NCI-H748 treated with DMSO at 0.1 percent for 48 hours (cell line): ENCODE measurements at places on chromosomes 7 and 10.
A peak's percentile ranks its signal among the peaks of the same experiment; 100 is the strongest.

DNA sequence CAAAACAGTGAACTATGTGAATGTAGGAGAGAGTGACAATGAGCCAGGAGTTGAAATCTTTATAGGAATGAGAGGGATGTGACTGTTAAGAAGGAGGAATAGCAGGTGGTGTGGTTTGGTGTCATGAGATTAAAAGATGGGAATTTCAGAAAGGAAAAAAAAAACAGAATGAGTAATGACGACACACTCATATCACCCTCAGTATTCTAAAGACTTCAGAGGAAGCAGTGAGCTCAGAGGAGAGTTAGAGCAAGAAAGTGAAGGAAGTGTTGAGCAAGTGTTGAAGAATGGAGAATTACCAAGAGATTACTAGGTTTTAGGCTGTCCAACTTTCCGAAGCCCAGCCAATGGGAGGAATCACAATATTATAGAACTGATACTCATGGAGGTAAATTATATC is 220.5 kb upstream of the HGF start:
- DNase-seq: no peak

DNA sequence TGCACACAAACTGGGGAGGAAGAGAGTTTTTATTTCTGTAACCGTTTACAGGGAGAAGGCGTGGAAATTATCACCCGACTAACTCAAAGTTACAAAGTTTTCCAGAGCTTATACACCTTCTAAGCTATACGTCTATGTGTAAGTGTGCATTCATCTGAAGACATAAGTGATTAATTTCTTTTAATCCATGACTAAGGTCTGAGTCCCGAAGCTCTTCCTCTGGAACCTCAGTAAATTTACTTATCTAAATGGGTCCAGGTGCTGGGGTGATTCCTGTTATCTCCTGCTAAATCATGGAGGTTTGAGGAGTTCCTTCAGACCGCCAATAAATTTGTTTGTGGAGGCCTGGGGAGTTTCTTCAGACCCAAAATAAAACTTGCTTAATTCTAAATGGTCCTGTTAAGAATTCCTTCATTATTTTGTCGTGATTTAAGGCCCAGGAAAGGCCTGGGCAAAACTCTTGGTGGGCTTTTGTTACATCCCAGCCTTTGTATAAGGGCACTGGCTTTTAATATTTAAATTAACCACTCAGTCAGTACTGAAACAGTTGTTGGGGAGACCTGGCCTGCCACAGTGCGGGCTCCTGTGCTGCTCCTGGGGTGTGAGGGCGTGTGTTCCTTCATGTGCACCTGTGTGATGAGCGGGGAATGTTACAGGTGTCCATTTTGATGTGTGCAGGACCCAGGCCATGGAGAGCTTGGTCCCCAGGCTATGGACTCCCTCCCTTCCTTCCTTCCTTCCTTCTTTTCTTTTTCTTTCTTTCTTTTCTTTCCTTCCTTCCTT is 5.8 kb upstream of the METTL27 start:
- no peak for DNase-seq

DNA sequence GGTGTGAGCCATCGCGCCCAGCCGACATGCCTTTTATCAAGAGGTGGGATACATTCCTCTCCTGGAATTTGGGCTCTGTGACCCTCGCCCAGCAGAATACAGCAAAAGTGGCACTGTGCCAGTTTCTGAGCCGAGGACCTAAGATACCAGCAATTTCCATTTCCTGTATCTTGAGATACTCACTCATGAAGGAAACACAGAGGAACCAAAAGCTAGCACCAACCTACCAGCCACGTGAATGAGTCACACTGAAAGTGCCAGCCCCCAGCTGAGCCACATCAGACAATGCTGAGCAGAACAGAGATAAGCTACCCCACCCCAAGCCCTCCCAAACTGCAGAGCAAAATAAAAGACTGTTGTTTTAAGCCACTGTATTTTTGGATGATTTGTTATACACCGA is 56.3 kb downstream of the CACUL1 start:
- no peak for DNase-seq

DNA sequence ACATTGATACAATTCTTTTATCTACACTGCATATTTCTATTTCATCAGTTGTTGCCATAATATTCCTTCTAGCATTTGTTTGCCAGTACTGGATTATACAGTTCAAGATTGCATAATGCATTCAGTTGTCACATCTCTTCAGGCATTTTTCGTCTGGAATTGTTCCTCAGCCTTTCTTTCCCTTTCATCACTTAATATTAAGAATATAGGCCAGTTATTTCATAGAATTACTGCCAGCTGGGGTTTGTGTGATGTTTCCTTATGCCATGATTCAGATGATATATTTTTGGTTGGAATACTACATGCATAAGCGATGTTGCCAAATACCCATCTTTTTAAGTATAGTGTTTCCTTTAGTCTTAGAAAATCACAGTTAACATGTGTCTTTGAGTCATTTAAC is 20.8 kb downstream of the KIFBP start:
- DNase-seq: no peak

DNA sequence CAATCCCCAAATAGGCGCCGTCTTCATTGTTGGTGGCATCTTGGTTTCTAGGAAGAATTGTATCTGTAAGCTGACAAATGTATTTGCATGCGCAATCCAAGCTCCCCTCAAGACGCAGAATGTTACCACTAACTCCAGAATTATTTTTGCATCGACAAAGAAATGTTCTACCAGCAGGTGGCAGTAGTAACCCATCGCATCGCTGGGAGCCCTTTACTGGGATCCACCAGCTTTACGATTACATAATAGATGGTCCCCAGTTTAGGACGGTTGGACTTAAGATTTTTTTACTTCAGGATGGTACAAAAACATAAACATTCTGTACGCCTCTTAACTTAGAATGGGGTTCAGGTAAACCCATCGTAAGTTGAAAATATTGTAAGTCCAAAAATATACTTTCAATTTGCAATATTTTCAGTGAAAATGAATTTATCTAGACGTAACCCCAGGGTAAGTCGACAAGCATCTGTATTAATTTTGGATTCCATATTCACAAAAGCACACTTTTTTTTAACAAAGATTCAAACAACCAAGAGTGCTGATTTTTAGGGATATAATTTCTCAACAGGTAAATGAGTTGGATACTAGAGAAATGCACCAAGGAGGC is 114.0 kb upstream of the COBL start:
- peak; percentile 75 for DNase-seq

- DNase-seq: no peak
These were observed 277.6 kb downstream of the REEP3 start for GRCh38 chr10:63798599-63799498.

- no peak for DNase-seq
These were observed 65.0 kb downstream of the PRKCQ start for GRCh38 chr10:6514844-6515780.

DNA sequence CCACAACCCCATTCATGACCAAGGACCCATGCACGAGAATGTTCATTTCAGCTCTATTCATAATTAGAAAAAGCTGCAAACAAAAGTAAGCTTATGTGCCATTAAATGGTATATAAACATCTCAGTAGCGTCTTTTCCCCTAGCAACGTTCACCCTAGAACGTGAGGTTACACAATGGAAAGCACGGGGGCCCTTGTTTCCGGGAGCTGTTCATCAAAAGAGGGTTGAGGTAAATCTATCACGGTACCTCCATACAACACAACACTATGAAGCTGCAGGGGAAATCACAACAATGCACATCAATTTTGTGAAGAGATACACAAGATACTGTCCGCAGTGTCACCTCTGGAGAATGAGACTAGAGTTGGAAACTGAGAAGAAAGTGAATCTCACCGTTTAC is 80.9 kb upstream of the DDC start:
- DNase-seq: no peak

DNA sequence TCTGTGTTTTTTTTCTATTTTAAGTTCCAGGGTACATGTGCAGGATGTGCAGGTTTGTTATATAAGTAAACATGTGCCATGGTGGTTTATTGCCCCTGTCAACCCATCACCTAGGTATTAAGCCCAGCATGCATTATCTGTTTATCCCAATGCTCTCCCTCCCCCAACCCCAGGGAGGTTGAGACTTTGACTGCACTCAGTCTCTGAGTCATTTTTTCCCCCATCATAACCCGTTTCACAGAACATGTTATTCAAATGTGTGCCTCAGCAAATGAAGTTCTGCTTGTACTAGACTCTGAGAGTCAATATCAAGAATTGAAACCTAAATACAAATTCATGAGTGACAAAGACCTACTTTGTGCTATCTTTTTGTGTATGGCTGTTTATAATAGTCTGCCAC is 70.0 kb upstream of the CYP26C1 start:
- no peak for DNase-seq

DNA sequence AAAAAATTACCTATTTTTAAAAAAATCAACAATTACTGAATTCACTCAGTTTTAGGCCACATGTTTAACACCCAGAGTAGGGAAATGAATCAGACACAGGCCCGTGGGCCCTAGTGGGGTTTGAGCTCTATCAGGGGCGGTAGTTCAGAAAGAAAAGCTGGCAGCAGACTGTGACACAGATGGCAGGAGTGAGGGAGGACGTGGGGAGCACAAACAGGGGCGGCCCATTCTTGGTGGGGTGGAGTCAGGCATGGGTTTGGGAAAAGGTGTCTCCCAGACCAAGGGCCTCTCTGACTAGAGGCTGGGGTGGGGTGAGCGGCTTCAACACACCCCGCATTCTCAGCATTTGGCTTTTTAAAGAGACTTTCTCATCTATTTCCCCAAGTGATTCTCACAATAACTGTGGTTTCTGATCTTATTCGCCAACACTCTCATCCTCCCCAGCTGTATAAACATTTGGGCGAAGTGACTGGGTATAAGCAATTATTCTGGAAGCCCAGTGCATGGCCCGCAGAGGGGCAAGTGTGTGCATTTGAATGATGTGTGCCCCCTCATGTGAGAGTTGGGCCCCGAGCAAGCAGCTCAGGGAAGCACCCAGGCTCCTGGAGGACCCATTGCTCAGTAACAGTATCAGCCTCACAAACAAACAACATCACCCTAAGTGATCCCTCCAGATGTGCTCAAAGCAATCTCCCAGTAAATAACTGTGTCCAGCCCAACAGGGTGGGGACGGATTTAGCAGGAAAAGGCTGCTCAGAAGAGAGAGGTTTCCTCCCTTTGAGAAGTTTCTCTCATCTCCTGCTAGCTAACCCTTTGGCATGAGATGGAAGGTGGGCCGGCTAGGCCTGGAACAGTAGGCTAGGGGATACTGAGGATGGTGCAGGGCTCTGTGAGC is 437.6 kb upstream of the ZMIZ1 start:
- DNase-seq: no peak

DNA sequence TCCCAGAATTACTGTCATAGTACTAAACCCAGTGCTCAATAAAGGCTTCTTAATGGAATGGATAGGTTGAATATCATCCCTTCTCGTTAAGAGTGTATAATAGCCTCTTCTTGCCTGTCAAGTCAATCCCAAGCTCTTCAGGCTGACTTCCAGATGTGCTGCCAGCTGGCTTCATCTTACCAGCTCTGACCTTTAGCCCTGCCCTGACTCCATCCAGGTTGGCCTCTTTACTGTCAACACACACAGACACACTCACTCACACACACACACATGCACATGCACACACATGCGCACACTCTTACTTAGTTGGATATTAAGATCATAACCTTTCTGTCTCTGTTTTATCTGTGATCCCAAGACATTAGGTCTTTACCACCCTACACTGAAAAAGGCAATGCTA is 49.1 kb downstream of the ASB4 start:
- DNase-seq: no peak

DNA sequence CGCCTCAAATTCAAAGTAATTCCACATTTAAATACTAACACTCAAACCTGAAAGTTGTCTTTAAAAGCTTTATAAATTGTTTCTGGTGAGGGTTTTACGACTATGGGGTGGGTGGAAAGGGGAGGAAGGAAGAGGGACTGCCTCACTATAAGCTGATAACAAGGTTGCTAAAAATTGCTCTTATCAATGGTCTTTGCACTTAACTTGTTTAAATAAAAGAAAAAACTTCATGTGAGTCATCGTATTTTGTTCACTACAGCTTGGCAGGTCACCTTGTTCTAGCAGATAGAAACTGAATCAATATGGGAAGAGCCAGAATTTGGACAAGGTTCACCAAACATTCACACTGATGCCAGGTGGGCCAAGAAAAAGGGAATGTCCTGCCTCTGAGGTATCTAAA is 129.2 kb downstream of the TES start:
- no peak for DNase-seq

- DNase-seq: no peak
These were observed 158.9 kb upstream of the SP4 start for GRCh38 chr7:21269021-21269420.

DNA sequence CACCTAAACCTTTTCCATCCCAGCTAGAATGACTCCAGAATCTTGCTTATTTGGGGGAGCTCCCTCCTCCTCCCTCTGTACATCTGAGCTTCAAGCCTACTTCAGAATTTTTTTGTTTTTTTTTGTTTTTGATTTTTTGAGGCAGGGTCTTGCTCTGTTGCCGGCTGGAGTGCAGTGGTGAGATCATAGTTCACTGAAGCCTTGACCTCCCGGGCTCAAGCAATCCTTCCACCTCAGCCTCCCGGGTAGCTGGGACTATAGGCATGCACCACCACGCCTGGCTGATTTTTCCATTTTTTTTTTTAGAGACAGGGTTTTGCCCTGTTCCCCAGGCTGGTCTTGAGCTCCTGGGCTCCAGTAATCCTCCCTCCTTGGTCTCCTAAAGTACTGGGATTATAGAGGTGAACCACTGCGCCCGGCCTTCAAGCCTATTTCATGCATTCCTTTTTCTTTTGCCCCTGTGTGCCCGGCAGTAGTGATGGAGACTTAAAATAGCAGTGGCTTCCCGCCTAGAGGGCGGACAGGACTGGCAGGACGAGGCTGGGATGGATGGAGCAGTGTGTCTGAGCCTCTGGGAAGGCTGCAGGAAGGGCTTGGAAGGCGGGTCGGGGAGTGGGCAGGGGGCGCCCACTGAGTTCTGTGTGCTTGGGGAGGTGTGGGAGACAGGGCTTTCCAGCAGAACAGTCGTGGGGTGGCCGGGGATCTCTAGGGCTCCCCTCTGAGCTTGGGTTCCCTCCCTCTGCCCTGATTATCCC is 8.8 kb downstream of the CUX1 start:
- no peak for DNase-seq

DNA sequence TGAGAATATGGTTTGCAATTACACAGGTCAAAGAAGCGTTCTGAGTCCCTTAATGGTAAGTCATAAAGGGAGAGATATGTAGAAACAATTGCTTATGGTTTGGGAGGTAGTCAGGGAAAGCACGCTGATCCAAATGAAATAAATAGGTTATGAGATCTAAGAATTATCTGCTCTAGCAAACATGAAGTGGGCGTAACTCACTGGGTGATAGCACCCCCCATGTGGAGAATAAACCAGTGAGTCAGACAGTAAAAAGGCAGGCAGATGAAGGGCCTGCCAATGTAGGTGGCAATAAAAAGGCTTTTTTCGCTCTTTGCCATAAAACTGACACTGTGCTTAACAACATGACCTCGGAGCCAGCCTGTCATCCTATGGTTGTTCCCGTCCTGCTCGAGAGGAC is 306.9 kb downstream of the GLRX3 start:
- no peak for DNase-seq

GRCh38 chr7:104123786-104124185 is 84.0 kb downstream of the ORC5 start:
- DNase-seq: no peak

GRCh38 chr10:62454687-62455397 is 80.7 kb downstream of the ZNF365 start:
- no peak for DNase-seq

GRCh38 chr10:111089293-111089692 is 12.5 kb downstream of the ADRA2A start:
- DNase-seq: no peak
